ENCODE measurements at places on chromosomes 3 and 15. TPM values are rescaled to one million over a fixed set of nuclear protein-coding genes. Genes with fewer than 3 reads are reported as not detected.

DNA sequence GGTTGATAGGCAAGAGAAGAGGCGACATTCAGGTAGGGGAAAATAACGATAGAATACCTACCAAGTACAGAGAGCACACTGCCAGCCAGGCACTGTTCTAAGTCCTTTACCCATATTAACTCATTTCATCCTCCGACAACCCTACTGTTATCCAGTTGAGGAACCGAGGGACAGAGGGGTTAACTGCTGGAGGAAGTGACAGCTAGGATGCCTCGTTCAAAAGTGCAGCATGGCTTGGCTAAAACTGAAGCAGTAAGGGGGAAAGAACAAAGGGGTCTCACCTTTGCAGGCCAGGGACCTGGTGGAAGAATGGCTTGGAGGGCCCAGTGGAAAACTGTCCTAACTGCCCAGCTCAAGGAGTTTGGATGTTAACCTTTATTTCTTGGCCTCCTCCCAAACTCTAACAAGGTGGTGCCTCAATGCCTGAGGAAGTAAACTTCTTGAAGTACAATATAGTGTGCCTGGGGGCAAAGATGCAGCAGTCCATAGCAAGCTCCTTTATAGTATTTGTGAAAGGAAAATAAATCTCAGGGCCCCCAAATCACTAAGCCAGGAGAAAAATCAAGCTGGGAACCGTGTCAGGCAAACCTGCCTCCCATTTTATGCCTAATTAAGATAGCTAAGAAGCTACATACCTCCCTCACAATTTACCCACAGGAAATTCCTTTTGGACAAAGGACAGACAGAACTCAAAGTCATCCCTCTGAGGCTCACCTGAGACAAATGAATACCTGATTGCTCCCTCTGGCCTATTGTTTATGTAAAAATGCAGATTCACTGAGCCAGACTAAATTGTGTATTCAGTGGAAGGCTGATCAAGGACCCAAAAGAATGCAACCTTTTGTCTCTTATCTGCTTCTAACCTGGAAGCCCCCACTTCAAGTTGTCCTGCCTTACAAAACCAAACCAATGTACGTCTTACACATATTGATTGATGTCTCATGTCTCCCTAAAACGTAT, 1.6 kb upstream of the ITGB5 start:
- no peak for DNase-seq

GRCh38 chr3:70386846-70387245, 74.4 kb upstream of the MDFIC2 start:
- no peak for DNase-seq

DNA sequence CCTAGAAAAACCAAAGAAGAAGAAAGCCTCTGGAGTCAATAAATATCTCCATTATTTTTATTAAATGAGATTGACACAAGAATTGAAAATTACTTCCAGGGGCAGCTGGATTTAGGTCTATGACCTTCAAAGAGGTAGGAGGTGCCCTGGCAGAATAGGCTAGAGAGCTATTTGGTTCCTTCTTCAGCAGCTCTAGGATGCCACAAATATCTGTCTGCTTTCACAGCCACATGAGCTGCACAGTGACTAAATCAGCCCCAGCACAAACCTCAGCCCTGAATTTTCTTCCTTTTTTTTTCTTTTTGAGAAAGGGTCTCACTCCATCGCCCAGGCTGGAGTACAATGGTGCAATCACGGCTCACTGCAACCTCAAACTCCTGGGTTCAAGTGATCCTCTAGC, 223.5 kb downstream of the ABHD5 start:
- DNase-seq, result no peak

Gene RGMA
- polyA plus RNA-seq, result not detected

GRCh38 chr15:101060576-101061551, 141.7 kb downstream of the LRRK1 start:
- no peak for DNase-seq

DNA sequence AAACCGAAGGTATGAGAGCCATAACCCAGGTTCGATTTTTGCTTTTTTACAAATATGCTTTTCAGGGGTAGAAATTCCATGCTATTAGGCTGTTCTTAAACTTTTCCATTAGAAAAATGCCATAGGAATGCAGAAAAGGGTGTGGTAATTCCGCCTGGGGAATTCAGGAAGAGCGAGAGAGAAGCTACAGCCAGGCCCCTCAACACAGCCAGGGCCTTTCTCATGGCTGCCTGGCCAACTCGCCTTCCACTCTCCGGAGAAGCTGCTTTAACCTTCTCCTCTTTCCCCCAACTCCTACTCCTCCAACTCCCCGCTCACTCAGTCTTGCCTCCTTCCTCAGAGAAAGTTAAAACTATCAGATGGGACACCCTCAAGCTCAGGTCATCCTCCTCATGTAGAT, 9.1 kb upstream of the TICRR start:
- DNase-seq, result no peak

GRCh38 chr15:71716990-71717389, 93.4 kb upstream of the NR2E3 start:
- DNase-seq, result no peak

GRCh38 chr3:79286882-79287281, 480.9 kb downstream of the ROBO1 start:
- DNase-seq, result no peak

DNA sequence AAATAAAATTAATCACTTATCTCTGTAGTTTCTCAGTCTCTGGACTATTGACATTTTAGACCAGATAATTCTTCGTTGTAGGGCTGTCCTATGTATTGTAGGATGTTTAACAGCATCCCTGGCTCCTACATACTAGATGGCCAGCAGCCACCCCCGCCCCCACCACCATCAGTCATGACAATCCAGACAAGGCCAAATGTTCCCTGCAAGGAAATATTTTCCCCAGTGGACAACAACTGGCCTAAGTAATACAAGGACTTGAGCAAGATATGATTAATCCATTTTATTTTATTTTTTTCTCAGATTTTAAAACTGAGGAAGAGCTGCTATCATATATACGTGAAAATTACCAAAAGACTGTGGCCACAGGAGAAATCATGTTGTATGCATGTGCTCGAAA, 23.8 kb downstream of the TICRR start:
- DNase-seq, result no peak

GRCh38 chr3:48708481-48708889, 8.5 kb downstream of the IP6K2 start:
- DNase-seq, result no peak

- DNase-seq, result peak; percentile 61
Observed at GRCh38 chr3:49703443-49703927, 14.1 kb downstream of the RNF123 start.

Data from K562 (cell line).